Occipital lobe (tissue), 3 donors: ENCODE measurements at places on chromosomes 2 and 18. TPM values are rescaled to one million over a fixed set of nuclear protein-coding genes. Genes with fewer than 3 reads are reported as not detected.

The GPR35 gene
- 0.31 TPM for total RNA-seq

The LCT gene
- total RNA-seq = not detected

The APOB gene
- 0.62 TPM for total RNA-seq

The B4GALT6 gene
- 8.1 TPM for total RNA-seq

The C2orf80 gene
- total RNA-seq = 28.7 TPM
